ENCODE measurements at places on chromosomes 11 and 22.

- no peak for DNase-seq
Measured at GRCh38 chr11:77320351-77320750, 18.9 kb upstream of the GDPD4 start.

- DNase-seq = no peak
Measured at GRCh38 chr11:33598426-33599069, 102.1 kb downstream of the C11orf91 start.

DNA sequence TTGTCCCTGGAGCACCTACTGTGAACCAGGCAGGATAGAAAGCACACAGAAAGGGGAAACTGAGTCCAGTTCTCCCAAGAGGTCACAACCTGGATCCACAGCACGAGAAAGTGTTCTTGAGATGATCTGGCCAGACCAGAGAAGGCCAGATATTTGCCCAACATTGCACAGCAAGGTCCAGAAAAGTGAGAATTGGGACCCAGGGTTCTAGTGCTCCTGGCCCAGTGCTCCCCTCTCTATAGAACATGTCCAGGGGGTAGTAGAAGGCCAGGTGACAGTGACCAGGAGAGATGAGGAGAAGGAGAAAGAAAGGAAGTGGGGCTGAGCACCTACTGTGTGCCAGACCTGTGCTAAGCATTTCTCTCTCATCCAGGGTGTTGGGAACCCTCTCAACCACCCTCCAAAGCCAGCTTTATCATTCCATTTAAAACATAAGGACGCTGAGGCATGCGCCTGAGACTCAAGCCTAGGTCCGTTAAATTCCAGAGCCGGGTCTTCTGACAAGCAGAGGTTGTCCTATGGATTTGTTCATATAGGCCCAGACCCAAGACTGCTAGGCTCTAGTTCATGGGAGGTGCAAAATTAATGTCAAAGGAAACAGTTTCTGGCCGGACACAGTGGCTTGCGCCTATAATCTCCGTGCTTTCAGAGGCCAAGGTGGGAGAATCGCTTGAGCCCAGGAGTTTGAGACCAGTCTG, 128.7 kb downstream of the MN1 start:
- no peak for DNase-seq

DNA sequence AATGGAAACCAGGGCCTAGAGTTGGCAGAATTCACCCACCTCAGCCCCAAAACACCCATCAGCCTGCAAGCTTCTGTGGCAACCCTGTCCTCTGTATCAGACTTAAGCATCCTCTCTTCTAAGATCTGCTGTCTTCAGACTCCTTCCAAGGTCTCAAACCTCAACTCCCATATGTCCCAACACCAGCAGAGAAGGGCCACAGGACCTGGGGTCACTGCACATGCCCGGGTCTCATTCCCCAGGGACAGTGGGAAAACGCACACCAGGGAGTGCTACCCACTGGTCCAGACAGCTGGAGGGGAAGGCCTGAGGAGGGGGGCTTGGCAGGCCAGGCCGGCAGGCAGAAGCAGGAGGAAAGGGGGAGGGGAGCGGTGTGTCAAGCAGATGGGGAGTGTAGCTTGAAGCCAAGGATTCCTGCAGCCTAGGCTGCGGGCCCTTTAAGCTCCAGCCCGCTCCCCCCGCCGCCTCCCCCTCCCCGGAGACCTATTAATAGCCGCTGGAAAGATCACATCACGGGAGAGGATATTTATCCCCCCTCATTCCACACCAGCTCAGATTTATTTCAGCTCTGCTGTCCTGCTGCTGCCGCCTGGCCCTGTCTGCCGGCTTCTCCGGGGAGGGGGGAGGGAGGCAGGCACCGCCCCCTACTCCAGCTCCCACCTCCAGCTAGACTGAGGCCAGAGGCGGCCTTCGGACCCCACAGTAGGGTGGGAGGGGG, 16.7 kb downstream of the BCL9L start:
- DNase-seq = no peak

DNA sequence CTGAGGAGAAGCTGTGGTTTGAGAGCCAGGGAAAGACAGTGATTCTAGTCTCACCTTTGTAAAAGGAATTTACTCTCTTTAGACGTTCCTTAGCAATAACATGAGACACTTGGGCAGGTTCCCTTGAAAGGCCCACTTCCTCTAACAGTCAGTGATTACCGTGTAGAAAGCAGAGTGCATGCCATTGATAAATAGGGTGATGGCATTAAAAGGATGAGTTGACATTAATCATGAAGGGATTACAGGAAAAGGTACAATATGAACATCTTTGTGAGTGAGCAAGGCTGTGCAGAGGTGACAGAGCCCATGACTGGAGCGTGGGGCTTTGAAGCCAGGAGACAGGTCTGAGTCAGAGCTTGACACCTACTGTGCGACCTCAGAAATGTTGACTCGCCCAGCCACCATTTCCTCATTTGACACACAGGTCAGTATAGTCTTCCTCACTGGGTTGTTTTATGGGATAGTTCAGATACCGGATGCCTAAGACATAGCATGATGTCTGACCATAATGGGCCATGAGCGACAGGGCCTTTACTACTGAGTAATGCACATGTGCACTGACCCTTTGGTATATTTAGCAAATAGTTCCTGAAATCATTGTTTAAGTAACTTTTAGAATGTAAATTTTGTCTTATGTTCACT, 341.7 kb upstream of the MTNR1B start:
- no peak for DNase-seq

DNA sequence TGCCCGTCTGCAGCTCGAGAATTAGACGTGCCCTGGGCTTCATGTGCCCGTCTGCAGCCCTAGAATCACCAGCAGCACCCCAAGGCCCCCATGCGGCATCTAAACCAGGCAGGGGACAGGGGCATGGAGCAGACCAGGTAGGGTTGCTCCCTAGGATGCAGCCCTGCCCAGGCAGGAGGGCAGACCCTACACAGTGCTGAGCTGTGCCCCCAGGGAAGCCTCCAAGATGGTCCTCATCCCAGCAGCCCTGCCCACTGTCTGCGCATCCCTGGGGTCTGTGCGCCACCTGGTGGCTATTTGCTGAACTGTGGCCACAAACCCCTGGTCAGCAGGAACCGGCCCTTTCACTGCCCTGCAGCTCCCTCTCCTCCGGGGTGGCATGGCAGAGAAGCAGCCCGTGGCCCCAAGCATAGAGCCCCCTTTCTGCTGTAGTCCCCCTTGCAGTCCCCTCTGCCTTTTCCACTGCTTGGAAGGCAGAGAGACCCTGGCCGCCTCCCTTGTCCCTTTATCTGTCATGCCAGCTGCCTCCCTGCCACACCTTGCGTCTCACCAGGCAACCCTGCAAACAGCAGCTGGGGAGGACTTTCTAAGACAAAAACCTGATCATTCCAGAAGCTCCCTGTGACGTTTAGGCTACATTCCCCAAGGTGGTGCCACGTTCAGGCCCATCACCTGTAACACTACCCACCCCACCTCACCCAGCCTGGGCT, 86.6 kb downstream of the KCNQ1 start:
- peak; percentile 56 for DNase-seq

- no peak for DNase-seq
Measured at GRCh38 chr11:44540667-44541066, 24.8 kb upstream of the CD82 start.

DNA sequence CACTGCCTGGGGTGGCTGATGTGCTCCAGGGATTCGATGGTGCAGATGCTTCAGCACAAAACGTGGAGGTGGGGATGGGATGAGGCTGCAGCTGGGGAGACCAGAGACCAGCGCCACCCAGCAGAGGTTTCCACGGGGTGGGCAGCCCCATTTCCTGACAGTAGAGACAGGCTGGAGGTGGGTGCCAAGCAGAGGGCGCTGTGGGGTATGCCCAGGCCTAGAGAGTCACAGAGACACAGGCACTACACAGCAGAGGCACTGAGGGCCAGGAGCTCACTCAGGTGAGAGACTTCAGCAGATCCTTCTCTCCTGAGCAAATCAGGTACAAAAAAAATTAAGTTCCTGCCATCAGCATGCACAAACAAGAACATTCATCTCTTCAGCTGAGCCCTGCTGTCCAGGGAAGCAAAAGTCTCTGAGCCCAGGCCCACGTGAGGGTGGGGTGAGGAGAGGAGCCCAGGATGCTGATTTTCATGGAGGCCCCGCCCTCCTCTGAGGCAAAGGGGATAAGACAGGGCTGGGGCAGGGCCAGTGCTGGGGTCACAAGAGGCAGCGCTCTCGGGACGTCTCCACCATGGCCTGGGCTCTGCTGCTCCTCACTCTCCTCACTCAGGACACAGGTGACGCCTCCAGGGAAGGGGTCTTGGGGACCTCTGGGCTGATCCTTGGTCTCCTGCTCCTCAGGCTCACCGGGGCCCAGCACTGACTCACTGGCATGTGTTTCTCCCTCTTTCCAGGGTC, 53.1 kb downstream of the GGTLC2 start:
- no peak for DNase-seq

DNA sequence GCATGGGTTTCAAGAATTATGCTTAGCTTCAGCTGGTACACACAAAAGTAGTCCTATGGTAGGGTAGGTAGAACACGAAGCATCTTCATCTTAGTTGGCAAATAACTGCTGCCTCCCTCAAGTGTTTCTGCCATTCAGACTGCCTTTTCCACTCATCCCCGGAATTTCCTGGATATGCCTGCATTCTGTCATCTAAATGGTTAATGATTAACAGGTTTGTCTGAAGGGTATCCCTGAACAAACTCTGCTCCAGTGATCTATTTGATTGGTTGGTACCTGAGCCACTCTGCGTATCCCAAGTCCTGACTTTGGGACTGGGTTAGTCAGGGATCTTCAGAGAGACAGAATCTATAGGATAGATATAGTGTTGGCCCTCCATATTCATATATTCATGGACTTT, 272.3 kb upstream of the RAG2 start:
- no peak for DNase-seq

DNA sequence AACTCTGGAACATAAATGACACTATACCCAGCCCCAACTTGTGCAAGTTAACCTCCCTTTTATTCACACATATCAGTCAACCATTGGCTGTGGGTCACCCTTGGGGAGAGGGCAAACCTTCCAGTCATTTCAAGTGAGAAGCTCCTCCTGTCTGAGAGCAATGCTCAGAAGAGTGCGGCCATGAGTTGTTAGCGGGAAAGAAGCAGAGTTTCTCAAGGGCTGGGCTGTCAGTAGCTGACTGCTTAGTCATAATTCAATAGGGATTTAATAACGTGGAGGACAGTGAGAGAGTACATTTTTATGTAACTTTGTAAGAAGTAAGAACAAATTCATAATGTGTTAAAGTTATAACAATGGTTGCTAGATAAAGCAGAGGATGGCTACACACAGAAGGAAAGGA, 5.1 kb downstream of the PATE2 start:
- DNase-seq = no peak

DNA sequence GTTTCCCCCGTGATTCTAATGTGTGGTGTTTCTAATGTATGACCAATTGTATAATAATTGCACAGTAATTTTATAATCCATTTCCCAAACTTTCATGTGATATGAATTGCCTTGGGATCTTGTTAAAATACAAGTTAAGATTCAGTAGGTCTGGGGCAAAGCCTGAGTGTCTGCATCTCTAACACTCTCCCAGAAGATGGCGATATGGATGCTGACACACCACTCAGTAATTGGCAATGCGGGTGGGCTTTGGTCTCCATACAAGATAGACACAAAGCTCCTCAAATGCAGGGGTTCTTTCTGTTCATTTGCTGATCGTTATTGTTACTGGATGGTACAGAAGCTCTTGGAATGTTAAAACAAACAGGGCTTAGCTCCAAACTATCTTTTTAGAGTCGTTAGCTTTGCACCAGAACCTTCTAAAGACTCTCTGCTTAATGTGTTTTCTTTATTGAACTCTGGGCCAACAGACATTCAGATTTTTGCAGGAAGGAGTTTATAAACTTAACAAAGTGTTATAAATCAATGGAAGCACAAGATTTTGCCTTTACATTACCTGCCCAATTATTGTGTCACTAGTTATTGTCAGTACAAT, 45.4 kb upstream of the ANO3 start:
- DNase-seq = no peak

- no peak for DNase-seq
Measured at GRCh38 chr11:88313441-88313840, 24.1 kb downstream of the CTSC start.

GRCh38 chr22:47377926-47378560, 615.6 kb downstream of the TBC1D22A start:
- no peak for DNase-seq

- no peak for DNase-seq
Measured at GRCh38 chr11:130478204-130478701, 29.8 kb downstream of the ADAMTS15 start.

DNA sequence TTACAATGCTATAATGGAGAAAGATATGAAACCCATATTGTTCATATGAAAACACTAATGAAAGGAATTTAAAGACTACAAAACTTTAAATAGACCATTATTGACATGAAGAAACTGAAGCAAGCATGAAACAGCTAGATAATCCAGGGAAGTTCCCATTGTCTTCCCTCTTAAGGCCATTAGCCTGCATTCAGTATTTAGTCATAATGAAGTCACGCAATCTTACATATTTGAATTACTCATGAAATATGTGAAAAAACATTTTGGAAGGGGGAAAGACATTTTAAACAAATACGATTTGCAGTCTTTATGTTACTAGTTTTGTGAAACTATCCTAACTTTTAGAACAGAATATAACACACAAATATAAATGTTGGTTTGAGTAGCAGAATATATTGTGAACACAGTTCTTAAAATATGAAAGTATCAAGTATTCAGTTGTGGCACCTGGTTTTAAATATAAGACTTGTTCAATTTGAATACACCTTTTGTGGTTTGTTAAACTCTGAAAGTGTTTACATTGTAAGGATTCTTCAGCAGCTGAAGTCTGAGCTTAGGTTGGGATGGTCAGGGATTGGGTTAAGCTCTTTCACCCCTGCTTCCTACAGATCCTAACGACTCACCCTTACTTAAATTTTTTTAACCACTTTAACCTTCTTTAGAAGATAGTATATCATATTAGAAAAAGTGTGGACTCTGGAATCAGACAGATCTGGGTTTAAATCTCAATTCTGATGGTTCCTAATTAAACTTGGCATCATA, 500.3 kb upstream of the TENM4 start:
- DNase-seq = no peak

- no peak for DNase-seq
Measured at GRCh38 chr22:42528591-42529307, 9.2 kb upstream of the RRP7A start.

- DNase-seq = no peak
Measured at GRCh38 chr11:61315260-61315659, 17.6 kb downstream of the DDB1 start.

DNA sequence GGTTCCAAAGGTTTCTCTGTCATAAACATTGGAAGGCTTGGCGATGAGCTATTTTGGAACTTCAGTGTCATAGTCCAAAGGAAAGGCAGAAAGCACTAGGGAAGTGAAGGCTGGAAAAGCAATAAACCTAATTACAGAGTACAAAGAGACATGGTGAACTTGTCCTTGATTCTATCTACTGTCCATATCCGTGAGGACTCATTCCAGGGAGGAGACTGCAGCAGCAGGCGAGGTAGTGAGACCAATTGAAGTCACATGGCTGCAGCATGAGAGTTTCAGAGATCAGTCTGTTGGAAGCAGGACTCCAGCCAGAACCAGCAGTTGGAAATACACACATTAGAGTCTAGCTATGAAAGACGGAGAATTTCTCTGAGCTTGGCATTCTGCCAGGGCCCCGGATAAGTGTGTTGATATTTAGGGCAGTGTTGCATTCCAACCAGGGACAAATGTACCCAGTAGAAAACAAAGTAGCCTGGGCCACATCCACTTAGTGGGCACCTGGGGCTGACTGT, 54.1 kb upstream of the ARHGAP42 start:
- DNase-seq = no peak
